ENCODE measurements at places on chromosomes 11 and 22.
A peak's percentile ranks its signal among the peaks of the same experiment; 100 is the strongest.

GRCh38 chr22:43152357-43153071 lies 1.2 kb downstream of the TSPO start:
- DNase-seq = peak; percentile 80

GRCh38 chr22:20798974-20799373 lies 25.1 kb downstream of the SERPIND1 start:
- no peak for DNase-seq

GRCh38 chr22:21045585-21046294 lies at the start of gene LRRC74B:
TSS of gene LRRC74B (plus strand) at chr22:21045946. CDS start at chr22:21045987, 41 bp downstream.
- DNase-seq = peak; percentile 80

DNA sequence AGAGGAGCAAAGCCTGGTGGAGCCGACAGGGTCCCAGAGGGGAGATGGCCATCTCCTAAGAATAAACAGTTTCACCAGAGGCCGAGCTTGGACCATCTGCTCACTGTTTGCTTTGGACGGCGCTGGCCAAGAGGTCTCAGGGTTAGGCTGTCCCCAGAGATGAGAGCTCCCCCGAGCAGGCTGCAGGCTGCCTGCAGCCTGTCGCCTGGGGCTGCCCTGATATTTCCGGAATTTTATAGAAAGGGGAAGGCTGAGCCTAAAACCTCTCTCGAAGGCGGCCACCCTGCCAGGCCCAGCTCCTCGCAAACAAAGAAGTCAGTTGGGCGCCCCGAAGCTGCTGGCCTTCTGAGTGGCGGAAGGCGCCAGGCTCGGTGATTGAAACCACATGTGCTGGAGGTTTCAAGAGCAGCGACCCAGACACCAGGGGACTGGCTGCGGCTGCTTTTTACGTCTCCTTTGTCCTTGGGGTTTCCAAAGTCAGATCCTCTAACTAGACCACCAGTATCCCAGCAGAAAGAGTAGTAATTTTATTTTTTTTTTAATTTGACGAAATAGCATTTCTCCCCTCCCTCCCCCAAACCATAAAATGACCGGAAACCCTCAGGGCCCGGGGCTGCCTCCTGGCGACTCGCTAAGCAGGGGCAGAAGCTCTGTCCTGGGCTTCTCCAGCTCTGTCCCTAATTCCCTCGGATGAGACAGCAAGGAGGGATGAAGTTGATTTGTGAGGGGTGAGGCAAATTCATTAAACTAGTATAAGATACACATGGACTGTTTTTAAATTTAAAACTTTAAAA lies 57.4 kb downstream of the CLMP start:
- no peak for DNase-seq

- DNase-seq = no peak
Observed at GRCh38 chr11:73961321-73961720, 10.5 kb downstream of the DNAJB13 start.

DNA sequence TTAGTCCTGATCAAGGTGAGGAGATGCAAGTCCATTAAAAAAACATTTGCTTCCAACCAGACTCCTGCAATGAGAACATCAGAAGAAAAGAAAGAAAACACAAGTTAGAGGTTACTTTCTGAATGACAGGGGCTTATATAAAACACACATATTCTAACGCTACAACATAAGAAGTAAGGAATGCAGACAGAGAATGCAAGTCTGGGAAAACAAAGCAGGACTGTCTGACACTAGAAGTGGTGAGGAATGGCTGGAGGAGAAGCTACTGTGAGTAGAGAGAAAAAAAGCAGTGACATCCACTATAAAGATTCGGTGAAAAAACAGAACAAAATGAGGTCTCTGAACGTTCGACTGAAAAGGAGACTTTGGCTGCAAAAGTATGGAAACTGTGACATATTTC lies 12.3 kb downstream of the TMEM216 start:
- no peak for DNase-seq

Measured in prostate gland (tissue), 2 donors.